ENCODE measurements at places on chromosomes 12 and 14.

DNA sequence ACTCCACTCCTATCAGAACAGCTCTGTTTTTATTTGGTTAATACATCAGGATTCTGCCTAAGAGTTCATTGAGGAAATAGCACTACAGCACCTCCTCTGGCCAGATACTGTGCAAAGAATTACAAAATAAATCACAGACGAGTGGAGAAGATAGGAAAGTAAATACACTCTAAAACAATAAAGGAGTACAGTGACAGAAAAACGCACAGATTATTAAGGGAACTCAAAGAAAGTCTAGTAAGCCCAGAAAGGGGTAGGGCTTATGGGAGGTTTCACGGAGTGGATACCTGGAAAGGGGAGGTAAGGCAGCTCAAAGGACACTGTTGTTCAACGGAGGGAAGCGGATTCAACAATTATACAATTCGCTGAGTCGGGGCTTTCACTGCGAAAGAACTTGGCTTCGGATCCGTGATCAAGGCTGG lies 5.5 kb downstream of the OR10AD1 start:
- DNase-seq: no peak

GRCh38 chr14:68103853-68104252 lies 284.3 kb downstream of the RAD51B start:
- DNase-seq: no peak

DNA sequence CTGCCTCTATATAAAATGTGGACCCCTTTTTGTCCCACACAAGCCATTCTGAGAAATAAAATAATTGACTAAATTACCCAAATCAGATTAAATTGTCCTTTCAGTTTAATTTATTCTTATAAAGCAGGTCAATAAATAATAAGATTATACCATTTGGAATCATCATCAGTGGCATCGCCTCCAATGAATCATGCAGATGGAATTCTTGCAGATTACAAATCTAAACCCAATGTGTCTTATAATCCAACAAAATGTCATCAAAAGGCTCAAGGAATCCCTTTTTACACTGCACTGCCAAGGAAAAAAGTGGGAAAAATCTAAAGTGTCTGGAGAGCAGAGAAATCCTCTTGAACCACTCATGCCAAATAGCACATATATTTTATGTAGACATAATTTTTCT lies 138.2 kb upstream of the TSPAN8 start:
- no peak for DNase-seq

- DNase-seq: no peak
These were observed 113.7 kb downstream of the BMP4 start for GRCh38 chr14:53842938-53843337.

GRCh38 chr14:99541677-99542470 lies 60.7 kb downstream of the CCNK start:
- DNase-seq: no peak

DNA sequence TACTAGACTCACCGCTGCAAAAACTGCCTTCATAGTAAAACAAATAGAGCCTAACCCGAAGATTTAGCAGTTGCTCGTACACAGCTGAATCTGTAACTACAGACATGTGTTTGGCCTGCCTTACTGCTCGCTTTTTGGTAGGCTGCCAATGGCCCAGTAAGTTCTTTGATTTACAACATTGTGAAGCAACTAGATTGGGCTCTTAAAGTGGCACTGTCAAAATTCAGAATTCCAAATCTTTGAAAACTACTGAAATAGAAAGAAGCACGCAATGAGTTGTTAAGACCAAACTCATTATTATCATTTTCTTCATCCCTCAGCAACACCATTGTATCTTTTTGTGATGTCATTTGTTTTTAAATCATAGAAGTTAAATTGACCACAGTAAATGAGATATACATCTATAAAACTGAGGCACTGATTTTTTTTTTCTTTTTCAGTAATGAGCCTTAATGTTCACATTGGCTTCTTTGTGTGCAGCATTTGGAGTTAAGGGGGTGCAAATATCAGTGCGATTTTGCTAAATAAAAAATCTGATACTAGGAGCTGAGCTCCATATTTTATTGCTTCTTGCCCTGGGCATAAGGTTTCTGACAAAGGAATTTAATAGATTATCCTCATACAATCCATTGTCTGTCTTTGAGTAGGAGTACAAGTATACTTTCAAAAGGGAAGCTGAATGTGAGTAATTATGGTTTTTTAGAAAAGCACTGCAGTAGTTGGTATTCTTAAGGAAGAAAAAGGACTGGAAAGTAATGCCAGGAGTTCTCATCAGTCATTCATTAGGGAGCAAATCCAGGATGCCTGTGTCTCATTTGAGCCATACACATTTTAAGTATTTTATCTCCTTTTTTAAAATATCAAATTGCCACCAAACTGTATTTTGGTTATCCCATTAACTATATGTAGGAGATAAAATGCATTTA lies 138.5 kb downstream of the KICS2 start:
- DNase-seq: no peak

- no peak for DNase-seq
These were observed 33.9 kb upstream of the ALDH2 start for GRCh38 chr12:111732786-111733185.

- peak; percentile 26 for DNase-seq
These were observed 31.7 kb downstream of the ANO4 start for GRCh38 chr12:100826323-100826722.

DNA sequence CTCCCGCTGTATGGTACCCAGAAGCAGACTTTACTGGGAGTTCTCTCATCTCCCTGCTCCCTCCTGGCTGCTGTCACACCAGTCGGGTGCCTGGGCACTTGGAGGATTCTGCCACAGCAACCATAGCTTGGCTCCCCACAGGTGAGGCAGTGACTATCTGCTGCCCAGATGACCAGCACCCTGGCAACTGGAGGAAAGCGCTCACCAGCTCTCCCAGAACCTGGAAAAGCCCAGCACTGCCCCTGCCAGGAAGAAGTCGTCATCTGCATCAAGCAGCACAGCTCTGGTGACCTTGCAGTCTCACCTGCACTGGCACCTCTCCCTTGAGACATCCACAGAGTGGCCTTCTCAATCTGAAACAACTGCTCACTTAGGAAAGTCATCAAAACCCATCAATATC lies 31.9 kb upstream of the TC2N start:
- DNase-seq: no peak

DNA sequence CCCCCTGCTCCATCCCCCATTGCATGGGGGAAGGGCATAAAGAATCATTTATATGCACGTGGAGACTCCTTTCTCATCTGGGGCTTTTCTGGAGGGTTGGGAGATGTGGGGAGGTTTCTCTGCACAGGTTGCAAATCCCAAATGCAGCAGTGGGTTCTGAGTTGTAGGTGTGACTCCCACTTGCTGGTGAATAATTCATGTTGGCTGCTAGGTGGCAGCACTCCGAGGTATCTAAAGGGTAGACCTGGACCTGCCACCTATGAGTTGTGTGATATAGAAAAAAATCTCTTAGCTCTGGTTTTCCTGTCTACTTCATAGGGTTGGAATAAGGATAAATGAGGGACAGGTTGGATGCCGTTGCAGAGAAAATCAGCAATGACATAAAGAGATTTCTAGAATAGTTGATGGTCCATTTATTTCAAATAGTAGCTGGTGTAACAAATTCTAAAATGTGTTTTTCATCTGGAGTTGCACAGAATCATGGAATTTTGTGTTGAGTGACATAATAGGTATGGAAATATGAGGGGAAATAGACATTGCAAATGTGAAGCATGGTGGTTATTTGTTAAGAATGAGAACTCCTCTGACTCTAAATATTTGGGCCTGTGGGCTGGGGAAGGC lies 4.6 kb downstream of the MARCHF9 start:
- DNase-seq: peak; percentile 48

GRCh38 chr12:65188179-65188701 lies 18.9 kb downstream of the LEMD3 start:
- no peak for DNase-seq

- DNase-seq: no peak
These were observed 6.3 kb upstream of the NPAS3 start for GRCh38 chr14:32932302-32932913.

DNA sequence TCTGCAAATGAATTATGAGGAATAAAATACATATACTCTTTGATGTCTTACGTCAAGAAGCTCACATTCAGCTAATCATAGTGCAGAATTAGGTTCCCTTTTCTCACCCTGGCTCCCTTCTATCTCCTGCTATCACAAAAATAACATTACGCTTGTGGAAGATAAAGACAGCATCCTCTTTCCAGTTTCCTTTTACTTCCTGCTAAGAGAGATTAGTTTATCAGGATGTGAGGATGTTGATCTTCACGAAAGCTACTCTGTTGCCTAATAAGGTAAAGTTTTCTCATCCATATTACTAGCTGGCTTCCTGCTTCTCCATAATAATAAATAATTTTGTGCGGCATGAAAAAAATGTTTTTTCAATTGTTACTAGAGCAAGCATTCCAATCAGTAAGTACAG lies 217.7 kb upstream of the DCN start:
- DNase-seq: no peak

GRCh38 chr12:2698566-2698965 lies 96.2 kb upstream of the FKBP4 start:
- no peak for DNase-seq

DNA sequence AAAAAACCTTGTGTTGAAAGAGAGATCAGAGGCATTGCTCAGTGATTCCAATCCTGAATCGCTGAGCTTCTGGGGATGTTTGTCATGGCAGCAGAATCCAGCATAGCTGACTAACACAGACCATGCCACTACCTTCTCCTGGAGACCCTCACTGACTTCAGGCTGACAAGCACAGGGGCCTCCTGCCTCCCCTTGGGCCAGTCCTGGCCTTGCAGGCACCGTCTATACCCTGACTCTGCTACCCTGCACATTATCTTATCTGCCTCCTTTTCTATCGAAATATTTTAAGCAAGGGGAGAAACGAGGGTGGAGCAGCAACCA lies 139.8 kb downstream of the KIF26A start:
- no peak for DNase-seq

DNA sequence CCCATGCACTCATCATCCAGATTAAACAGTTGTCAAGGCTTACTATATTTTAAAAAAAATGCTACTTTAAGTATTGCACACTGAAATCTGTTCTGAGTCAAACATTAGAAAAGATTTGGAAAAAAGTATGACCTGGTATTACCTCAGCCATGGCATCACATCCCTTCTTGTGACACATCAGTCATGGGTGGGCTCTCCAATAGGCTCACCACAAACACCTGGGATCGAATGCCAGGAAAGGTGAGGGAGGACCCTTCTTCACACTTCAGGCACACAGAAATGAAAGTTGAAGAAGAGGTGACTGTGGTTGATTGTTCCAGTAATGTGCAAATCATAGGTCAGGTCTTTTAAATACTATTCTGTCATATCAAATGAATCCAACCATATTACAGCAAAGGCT lies 36.6 kb upstream of the GZMB start:
- no peak for DNase-seq

DNA sequence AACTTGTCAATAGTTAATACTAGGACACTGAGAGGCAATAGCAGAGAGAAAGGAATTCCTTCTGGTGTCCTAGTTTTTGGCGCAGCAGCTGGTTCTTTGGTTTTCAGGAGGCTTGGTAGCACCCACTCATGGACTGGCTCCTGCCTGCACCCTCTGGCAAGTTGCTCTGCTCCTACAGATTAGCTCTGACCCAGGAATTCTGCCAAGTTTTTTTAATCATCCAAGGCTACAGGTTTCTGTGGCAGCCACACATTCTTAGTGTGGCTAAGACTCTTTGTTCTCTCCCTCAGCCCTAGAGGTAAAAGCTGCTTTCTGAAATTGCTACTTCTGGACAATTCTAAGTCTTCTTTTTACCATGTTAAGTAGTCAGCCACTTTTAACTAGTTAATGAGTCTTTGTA lies 72.0 kb upstream of the FKBP4 start:
- no peak for DNase-seq

DNA sequence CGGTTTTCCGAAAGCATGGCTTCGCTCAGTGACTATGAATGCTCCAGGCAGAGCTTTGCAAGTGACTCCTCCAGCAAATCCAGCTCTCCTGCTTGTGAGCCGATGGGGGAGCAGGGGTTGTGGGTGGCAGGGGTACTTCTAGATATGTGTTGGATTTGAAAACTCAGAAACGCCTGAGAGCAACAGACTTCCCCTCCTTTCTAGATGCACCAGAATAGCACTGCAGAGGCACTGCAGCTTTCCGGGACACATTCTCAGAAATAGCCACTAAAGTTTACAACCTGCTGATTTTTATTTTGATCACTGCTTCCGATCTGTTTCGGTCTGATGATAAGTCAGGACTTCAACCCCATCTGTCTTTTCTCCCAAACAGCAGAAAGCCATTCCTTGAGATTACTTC lies 8.6 kb downstream of the TCP11L2 start:
- DNase-seq: no peak

DNA sequence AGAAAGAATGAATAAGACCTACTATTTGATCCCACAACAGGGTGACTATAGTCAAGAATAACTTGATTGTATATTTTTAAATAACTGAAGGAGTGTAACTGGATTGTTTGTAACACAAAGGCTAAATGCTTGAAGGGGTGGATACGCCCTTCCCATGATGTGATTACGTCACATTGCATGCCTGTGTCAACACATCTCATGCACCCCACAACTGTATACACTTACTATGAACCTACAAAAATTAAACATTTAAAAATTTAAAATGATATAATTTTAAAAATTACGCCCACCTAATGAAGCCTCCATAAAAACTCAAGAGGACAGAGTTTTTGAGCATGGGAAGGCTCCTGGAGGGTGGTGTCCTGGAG lies 94.5 kb downstream of the SCARB1 start:
- DNase-seq: no peak

- no peak for DNase-seq
These were observed 218.8 kb downstream of the KITLG start for GRCh38 chr12:88361493-88361892.

DNA sequence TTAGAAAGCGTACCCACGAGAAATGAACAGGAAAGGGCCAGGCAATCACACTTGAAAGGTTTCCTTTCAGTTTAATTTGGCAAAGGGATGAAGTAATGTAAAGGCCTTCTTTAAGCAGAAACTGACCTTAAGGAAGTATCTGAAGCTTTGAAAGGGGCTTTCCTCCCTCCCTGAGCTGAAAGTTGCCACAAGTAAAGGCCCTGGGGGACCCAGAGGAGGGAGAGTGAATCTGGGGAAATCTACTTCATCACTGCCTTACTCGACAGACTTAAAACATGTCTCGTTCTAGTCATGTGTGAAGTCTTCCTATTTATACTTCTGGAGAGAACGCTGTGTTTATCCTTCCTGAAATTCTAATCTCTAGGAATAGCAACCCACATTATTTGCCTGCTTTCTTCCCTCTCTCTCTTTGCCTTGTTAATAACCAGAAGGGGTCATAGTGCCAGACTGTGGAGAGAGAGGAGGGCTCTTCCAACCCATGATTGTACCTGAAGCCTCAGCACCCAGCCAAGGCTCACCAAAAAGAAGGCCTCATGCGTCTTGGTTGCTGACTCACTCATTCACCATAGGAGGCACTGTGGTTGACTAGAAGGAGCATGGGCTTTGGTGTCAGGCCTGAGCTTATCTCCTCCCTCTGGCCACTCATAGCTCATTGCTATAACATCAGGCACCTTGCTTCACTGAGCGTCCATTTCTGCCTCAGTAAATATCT lies 10.2 kb upstream of the GPX2 start:
- DNase-seq: peak; percentile 22

- peak; percentile 46 for DNase-seq
These were observed 2.4 kb upstream of the RNASE7 start for GRCh38 chr14:21039585-21040369.

Data from Jurkat, Clone E6-1 (cell line).